ENCODE measurements at places on chromosomes 1 and 21.

DNA sequence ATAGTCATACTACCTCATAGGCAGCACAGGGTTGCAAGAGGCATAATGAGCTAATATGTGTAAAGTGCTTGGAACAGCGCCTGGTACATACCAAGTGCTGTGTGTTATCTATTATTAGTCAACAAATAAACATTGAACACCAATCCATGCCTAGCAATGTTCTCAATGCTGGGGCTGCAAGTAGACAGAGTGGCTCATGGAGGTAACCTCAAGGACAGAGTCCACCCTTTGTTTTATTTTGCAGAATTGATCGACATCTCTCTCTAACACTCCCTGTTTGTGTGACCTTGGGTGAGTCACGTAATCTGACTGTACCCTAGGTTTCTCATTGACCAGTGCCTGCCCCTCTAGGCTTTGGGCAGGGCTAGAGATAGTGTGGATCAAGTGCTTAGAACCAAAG is 164.0 kb upstream of the KLHDC7A start:
- DNase-seq: no peak

- no peak for DNase-seq
Measured at GRCh38 chr1:109252893-109253802, 3.8 kb downstream of the CELSR2 start.

GRCh38 chr1:40153073-40153770 is 8.0 kb upstream of the RLF start:
- DNase-seq: peak; percentile 57

- no peak for DNase-seq
Measured at GRCh38 chr1:78918157-78918556, 88.4 kb downstream of the ADGRL4 start.

DNA sequence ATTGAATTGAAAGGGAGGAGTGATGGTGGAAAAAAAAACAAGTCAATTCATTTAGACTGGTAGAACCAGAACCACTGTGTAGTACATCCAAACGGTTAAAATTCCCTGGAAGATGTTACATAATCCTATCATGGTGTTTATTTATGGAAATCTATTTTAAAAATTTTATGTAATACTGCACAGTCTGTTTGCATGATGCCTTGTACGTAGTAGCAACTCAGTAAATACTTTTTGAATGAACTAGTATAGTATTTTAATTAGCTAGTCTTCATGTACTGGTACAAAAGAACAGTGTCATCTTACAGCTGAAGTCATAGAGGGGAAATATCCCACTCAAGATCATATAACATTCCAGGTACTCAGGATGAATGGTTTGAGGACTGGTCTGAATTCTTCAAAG is 27.0 kb upstream of the IER5 start:
- no peak for DNase-seq
